SW 1271 (cell line): ENCODE measurements at places on chromosomes 5 and 9.

DNA sequence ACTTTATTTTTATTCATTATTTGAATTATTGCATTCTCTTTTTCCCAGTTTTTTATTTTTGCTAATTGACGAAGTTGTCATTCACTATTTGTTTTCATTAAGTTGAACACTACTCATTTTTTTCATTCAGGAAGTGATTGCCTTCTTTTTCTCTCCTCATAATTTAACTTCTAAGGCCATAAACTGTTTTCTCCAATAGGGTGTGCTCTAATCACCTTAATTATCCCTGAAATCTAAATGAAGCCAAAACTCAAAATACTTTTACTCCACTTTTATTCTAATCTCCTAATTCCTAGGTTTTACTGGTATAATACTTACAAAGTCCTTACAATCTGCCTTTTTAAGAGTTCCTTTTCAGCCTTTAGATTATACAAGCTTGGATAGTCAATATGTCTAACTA, 2.9 kb upstream of the OR13C2 start:
- DNase-seq, result peak; percentile 22

DNA sequence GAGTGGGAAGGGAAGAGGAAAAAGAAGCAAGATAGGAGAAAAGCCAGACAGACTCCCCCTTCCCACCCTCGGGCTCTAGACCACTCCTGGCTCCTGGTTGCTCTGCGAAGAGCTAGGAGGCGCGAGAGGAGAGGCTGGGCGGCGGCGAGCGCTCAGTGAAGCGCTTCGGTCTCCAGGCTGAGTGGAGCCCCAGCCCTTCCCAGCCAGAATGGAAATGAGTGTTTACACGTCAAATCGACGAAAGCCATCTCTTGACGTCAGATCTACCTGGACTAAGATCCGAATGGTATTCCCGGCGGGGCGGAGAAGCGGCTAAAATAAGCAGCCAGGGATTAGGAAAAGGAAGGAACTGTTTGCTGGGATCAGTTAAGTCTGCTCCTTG, at the start of gene PCSK1:
Gene PCSK1 (minus strand): TSS at position 183 of the 382 bp plus-strand sequence. CDS start 206 bp downstream, outside the sequence.
- no peak for DNase-seq

DNA sequence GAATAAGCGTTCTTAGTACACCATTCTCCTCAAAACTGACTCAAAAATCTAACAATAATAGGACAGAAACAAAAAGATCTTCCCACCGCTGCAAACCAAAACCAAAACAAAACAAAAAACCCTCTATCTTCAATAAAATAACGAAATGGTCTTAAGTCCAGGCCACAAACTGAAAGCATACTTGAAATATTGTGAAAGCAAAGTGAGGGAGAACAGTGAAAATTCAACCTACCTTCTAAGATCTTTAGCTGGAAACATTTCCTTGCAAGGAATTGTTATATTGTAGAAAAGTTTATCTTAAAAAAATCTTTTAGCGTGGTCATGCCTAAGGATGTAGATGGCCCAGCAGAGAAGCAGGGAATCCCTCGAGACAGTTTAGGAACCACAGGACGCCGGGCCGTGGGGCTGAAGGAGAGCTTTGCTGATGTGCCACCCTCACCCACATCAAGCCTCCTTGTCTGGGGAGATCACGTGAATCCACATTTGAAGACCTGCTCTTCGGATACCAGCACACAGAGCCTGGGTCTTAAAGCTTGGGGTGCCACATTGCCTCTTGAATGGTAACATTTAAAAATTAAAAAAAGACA, 27.8 kb upstream of the LVRN start:
- DNase-seq, result no peak

GRCh38 chr9:87494970-87495471, 2.6 kb upstream of the DAPK1 start:
- no peak for DNase-seq

GRCh38 chr5:151454166-151454565, 6.8 kb downstream of the SLC36A1 start:
- no peak for DNase-seq

DNA sequence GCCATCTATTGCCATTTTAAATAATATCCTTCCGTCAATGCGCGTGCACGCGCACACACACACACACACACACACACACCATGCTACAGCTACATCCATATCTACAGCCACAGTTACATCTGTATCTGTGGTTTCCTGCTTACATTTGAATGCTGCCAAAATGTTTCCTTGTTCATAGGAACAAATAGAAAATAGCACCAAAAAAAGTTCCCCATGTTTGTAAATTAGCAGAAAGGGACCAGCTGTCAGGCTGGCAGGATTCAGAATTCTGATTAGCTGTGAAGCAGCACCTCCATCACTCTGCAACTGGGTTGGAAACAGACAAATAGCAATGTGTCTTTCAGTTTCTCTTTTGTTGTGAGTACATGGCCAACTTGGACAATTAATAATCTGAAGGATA, 601.5 kb downstream of the IRX1 start:
- DNase-seq, result no peak

DNA sequence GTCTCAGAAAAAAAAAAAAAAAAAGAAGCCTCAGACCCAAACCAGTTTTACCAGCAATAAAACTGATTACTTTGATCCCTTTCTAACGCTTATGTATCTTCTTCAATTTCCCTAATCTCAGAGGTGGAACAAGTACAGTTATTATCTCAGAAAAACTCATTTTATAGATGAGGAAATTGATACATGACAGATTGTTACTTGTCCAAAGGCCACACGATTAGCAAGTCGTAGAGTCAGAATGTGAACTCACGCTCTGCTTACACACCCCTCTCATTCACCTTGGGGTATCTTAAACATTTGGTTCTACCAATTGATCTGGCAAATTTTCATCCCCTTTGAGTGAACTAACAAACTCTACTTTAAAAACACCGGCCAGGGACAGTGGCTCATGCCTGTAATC, 110.2 kb downstream of the SUSD1 start:
- no peak for DNase-seq
